Amniotic stem cell (primary cell): ENCODE measurements at places on chromosomes 16 and 17.
A peak's percentile ranks its signal among the peaks of the same experiment; 100 is the strongest.

- DNase-seq = no peak
Observed at GRCh38 chr17:17177176-17177575, 29.0 kb downstream of the PLD6 start.

- DNase-seq = no peak
Observed at GRCh38 chr16:1532771-1533170, 695 bp upstream of the TMEM204 start.

GRCh38 chr17:66767154-66767933 is 67.6 kb upstream of the CACNG5 start:
- DNase-seq = no peak

- no peak for DNase-seq
Observed at GRCh38 chr16:24991349-24991748, 23.8 kb downstream of the ARHGAP17 start.

- peak; percentile 71 for DNase-seq
Observed at GRCh38 chr17:58447039-58447975, 30.0 kb upstream of the RNF43 start.

- no peak for DNase-seq
Observed at GRCh38 chr17:82324566-82325285, 7.3 kb upstream of the CD7 start.

DNA sequence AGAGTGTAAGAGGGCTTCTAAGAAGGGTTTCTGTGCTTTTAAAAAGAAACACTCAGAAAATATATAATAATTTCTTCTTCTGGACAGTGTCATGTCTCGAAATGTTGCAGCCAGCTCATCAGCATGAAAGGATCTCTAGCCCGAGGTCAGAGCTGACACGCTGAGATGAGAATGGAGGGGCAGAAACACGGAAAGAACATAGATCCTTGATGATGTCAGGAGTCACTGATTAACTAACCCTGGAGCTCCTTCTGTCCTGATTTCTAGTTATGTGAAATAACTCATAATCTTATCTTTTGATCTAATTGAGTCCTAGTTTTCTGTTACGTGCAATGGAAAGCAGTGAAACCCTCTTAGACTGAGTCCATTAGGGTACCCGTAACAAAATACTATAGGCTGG is 10.3 kb upstream of the TOX3 start:
- DNase-seq = no peak

DNA sequence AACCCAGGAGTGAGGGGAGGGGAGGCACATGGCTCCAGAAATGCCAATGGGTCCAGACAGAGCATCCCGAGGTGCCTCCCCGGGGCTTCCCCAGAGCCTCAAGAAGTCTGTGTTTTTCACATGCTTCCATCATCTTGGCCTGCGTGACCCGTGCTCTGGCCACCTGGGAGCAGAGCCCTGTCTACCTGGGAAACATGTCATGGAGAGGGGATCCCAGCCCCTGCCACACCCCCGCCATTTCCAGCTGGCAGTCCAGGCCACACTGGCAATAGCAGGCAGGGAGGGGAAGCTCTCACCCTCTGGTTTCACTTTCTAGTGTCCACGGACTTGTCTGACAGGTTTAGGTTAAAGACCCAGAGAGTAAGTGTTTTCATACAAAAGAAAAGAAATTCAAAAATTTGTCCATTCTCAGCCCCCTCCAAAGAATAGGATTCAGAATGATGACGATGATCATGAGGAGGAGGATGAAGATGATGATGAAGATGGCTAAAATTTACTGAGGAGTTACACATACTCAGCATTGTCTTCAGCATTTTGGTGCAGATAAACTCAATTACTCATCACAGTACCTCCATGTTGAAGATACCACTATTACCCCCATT is 9.0 kb downstream of the SMIM5 start:
- no peak for DNase-seq

DNA sequence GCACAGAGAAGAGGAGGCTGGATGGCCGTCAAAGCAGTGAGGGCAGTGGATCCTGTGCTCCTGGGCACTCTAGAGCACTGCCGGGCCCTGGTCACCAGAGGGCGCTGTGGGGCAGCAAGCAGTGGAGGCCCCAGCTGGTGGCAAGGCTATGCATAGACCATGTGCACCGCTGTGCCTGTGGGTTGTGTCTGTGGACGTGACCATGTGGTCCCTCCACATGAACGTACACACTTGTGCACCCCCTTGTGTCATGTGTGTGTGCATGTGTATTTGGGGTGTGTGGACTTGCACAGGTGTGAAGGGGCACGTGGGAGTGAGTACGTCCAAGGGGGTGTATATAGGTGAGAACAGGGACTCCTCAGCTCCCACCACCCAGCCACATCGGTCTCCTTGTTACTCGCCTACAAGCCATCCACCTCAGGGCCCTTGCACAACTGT is 4.4 kb upstream of the MAP2K3 start:
- DNase-seq = peak; percentile 56

- no peak for DNase-seq
Observed at GRCh38 chr17:2936771-2937321, 126.6 kb downstream of the OR1D5 start.

DNA sequence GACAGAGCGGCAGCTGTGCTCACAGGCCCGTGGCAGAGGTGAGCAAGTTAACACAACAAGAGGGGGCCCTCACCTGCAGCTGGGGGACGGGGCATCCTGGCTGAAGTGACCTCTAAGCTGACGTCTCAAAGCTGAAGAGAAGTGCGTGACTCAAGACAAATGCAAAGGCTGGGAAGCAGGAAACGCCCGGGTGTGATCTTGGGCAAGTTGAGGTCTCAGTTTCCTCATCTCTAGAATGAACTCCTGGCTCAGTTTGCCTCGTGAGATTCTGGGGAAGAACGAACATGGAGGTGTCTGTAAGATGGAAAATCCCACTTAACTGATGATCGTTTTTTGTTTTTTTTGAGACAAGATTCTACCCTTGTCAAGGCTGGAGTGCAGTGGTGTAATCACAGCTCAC is 40.1 kb upstream of the C1QL1 start:
- DNase-seq = no peak

GRCh38 chr16:50021544-50021943 is 3.5 kb upstream of the CNEP1R1 start:
- no peak for DNase-seq

- no peak for DNase-seq
Observed at GRCh38 chr16:66539623-66540469, 10.1 kb downstream of the TK2 start.

- no peak for DNase-seq
Observed at GRCh38 chr16:17457997-17458396, 12.8 kb downstream of the XYLT1 start.

- no peak for DNase-seq
Observed at GRCh38 chr17:68737761-68738443, 136.7 kb upstream of the FAM20A start.

DNA sequence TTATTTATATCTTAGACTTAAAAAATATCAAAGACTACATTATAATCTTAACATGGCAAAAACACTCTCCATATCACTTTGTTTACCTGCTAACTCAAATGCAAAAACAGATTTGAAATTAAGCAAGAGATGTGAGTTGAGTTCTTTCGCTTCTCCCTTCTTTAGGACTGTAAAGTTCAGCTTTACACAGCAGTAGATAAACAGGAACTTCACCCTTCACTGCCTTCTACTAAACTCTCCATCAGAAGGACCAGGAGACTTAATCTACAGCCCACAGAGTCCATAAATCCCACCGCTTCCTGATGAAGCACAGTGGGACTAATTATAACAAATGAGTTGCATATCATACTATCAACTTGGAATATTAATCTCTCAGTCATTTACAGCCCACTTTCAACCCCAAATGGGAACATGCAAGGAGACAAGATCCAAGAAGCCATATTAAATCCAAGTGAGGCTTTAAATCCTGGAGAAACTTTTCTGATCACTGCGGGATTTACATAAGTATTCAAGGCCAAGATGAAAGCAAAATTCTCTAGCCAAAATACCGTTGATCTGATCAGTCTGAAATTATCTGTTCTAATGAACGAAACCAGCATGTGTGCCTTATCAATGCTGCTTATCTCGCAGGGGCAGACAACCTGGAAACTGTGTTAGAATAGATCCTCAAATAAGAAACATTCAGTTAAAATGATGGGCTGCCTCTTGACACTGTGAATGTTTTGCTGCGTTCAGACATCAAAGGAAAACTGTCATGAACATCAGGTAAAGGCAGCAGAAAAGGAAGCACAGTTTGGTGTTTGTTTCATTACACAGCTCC is 1.6 kb downstream of the AMFR start:
- no peak for DNase-seq

DNA sequence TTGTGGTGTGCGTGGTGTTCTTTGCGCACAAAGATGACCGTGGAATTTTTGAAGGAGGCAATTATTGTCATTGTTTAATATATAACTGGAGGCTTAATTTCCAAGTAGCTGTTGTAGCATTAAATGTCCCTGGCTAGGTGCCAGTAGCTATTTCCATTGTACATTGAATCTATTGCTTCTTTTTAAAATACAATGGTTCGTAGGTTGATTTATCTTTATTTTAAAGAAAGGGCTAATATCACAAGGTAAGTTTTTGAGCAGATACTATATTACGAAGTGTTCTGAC is 127.1 kb downstream of the RPTOR start:
- DNase-seq = no peak

GRCh38 chr16:56252835-56253234 is 61.5 kb downstream of the GNAO1 start:
- no peak for DNase-seq

- no peak for DNase-seq
Observed at GRCh38 chr17:35377706-35378105, 4.3 kb upstream of the SLFN11 start.

DNA sequence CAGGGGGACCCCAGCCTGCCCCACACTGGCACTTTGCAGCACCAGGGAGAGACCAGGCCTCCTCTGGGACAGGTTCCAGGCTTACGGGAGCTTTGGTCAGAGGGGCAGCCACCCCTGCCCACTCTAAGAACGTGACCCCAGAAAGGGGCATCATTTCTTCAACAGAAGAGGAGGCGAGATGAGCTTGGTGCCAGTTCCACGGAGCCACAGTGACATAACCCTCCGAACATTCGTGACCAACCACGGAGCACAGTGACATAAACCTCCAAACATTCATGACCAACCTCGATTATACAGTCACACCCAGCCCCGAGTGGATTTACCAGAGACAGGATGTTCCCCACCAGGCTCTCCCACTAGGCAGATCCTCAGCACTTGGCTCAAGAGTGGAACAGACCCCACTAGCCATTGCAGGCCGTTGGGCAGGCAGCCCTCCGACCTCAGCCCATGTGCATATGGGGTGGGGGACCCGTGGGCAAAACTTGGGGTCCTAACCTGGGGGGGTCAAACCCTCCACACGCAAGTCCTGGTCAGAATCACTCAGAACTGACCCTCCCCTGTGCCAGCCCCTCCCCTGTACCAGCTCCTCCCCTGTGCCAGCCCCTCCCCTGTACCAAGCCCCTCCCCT is 112.9 kb downstream of the METRNL start:
- DNase-seq = no peak

- no peak for DNase-seq
Observed at GRCh38 chr17:75342996-75343395, 53.8 kb upstream of the SLC25A19 start.

DNA sequence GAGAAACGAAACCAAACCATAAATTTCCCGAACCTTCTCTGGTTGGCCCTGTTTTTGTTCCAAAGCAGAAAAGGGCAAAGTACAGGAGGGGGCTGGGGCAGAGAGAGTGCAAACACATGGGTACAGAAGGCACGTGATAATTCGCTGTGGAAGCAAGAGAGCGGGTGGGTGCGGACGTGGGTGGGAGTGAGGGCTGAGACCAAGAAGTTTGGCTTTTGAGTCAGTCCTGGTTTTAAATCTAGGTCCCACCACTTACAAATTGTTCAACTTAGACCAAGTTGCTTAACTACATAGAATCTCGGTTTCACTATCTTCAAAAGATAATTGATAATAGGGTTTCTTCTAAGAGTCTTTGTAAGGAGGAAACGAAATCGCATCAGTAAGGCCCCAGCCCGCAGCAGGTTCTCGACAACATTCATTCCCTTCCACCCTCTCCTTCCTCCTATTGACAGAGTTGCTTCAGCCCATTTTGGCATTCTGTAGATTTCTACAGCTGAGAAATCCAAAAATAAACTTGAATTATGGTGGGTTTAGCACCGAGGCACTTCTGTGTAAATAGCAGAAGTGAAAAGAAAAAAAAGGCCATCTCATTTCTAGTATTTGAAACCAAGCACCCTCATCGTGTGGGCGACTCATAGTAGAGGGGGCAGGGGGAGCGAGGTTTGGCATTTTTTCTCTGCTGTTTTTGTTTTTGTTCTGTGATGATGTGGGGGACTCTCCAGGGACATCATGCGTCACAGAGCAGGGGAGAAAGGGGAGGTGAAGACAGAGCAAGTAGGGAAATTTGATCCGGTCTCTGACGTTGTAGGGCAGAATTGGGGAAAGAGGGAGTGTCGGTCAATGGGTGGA is 33.6 kb upstream of the CCR7 start:
- no peak for DNase-seq

GRCh38 chr16:7615565-7615964 is 282.9 kb downstream of the RBFOX1 start:
- no peak for DNase-seq

- DNase-seq = no peak
Observed at GRCh38 chr17:411421-412120, 59.0 kb upstream of the RPH3AL start.

GRCh38 chr17:32227910-32228309 is 37.7 kb upstream of the RHBDL3 start:
- no peak for DNase-seq

DNA sequence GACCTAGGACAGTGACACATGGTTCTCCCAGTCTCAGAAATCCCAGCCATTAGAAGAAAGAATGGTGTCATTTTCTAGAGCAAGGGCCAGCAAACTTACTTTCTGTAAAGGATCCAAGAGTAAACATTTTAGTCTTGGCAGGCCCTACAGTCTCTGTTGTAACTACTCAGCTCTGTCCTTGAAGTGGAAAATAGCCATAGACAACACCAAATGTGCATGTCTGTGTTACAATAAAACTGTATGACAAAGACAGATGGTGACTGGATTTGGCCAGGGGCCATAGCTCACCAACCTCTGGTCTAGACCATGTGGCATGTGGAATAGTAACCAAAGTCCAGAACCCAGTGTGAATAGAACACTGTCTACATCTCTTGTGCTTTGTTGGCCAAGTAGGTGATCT is 286.5 kb downstream of the HS3ST4 start:
- no peak for DNase-seq

- DNase-seq = no peak
Observed at GRCh38 chr17:39165841-39166349, at the start of gene ARL5C. Gene ARL5C (minus strand): TSS chr17:39166161. CDS start chr17:39165760, 401 bp downstream.

DNA sequence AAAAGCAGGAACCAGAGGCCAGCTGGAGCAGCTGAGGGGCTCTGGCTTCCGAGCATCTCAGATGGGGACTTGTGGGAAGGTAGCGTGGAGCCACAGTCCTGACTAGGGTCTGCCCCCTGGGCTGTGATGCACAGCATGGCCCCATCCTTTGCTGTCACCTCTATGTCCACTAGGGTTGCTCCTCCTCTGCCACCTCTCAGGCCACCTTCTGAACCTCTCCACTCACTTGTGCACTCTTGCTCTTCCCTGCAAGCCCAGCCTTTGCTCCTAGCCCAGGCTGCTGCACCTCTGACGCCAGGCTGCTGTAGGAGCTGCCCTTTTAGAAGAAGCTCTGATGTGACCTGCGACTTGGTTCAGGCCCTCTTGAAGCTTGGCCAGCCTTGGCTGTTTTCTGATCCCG is 24.3 kb upstream of the SMPD3 start:
- no peak for DNase-seq
